ENCODE measurements at places on chromosomes 6 and 20.

GRCh38 chr20:22407237-22408193, 176.9 kb downstream of the FOXA2 start:
- no peak for DNase-seq

DNA sequence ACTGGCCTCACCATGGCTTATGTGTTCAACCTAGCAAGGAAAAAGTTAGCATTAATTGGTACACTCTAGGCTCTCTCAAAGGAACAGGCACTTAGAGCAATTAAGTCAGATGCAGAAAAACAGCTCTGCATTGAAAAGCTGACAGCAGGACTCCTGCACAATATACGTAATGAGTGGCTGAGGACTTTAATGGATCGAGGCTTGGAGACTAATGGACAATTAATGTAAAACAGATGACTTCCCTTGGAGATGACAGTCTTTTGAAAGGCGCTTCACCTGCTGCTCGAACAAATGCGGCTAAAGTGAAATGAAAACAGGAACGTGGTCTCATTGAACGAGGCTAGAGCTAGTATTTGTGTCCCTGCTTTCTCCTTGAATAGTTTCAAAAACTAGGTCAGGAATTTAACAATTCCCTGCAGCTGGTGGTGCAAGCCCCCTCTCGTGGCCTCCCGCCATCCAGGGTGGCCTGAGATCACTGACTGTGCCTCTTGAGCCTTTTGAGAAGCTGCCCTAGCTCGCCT, 137.1 kb downstream of the ELOVL4 start:
- peak; percentile 92 for DNase-seq

DNA sequence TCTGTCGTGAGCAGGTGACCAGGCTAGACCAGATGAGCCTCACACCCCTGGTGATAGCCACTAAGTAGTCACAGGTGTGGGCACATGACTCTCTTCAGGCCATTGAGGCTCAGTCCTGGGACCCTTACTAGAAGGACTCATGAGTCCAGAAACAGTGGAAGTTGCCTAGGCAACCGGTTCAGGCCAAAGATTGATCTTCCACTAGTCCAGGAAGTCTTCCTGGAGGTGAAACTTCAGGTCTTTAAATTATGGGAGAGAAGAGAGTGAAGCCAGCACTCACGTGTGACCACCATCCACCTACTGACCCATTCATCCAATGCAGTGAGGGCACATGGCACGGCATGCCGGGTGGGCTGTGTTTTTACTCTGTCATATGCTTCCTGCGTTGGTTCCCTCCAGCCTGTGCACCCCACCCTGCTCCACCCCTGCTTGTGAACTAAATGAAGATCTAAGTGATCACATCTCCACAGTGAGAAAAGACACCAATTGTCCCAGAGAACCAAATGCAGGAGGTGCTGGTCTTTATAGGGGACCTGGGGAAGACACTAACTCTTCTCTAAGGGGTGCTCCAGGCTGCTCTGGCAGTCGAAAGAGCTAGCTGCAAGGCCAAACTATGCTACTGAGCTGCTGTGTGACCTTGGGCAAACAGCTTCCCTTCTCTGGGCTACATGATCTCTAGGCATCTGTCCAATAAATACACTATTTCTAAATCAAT, 12.5 kb upstream of the STX16 start:
- DNase-seq, result no peak

GRCh38 chr6:138979365-138979764, 8.7 kb downstream of the REPS1 start:
- DNase-seq, result no peak

DNA sequence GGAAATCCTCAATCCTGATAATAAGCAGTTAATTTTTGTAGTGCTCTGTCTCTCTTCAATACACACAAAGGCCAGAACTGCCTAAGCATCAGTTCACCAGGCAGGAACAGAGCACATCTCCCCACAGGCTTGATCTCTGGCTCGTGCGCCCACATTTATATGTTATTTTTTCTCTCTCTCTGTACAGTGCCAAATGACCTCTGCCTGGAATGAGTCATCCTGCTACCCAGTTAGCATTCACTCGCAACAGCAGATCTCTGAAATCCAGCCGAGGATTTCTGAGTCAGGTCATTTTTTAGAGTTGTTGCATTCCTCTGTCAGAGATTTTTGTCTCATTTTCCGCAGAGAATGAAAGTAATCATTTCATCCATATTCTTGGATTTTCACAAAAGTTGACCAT, 107.1 kb downstream of the COL12A1 start:
- no peak for DNase-seq

DNA sequence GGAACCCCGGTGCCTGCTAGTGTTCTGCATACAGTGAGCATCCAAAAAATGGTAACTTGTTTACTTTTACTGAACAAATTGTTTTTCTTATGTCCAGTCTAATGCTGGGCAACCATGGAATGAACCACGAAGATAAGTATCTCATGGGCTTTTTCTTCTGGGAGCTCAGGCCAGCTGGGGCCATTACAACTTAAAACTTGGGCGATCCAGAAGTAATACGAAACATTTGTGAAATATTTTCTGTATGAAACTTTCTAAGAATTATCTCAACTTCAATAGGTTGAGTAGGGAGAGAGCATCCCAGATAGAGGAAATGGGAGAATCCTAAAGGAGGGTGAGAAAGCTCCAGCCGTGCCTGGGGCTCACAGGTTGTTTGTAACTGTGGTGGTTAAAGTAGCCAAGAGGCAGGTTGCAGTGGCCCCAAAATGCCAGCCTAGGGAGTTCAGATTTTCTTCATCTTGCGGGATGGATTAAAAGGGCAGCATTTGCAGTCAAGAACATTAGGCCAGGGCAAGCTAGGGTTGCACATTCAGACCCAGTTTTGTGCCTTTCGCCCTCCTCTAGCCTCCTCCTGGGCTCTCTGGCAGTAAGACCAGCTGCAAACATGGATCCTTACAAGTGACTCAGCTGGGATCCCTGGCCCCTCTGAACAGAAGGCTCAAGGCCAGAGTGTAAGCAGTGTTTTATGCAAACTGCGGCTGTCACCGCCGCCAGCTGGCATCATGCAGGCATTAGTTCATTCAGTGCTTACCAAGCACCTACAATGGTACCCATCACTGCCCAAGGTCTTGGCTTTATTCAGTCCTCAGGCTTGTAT, 41.5 kb downstream of the ELMO2 start:
- DNase-seq, result no peak

GRCh38 chr6:44631968-44632367, 244.5 kb downstream of the CDC5L start:
- DNase-seq, result no peak

DNA sequence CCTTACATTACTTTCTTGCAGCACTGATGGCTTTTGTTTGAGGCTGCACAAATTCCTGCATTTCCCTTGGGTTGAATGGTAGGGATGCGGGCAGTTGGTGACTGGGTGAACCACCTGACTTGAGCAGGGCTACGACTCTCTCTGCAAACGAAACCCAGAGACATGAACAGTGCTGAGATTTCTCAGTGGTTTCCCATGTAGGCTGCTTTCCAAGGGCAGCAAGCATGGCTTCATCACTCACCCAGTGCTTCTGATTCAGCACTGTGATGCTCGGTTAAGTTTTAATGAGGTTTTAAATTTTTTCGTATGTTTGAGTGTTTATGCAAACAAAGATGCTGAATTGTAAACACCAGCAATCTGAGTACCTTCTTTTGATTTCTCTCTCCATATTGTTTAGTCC, 127.2 kb downstream of the MTHFD1L start:
- DNase-seq, result no peak

- no peak for DNase-seq
Observed at GRCh38 chr6:137157601-137158000, 15.8 kb downstream of the IL22RA2 start.

- DNase-seq, result no peak
Observed at GRCh38 chr6:79713701-79714322, 82.7 kb downstream of the SH3BGRL2 start.

DNA sequence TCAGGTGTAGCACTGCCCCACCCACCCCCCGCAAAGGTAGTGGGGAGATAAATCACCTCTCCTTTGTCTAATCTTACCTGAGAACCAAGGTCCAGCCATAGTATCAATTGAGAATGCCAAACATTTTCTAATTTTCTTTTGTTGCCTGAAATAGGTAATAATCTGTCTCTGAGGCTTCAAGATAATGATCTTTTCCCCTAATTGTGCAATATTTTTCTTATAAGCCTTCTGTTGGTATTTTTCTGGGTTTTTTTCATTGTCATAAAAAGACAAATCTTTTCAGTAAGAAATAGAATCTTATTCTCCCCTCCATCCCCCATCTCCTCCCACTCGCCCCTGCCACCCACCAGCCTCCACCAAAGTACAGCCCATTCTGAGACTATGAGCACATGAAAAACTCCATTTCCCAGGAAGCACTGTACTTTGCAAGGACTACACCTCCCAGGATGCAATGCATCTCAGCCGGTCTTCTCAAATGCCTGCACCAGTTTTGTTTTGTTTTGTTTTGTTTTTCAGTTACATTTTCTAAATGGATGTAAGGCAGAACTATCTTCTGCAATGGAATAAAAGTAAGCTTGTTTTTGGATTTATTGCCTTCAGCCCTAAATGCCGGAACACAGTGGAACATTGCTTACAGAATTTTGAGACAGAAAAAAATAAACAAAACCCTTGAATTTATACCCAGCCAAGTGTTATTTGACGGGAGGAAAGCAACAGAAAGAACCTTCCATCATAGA, 268.0 kb downstream of the TFAP2A start:
- no peak for DNase-seq

DNA sequence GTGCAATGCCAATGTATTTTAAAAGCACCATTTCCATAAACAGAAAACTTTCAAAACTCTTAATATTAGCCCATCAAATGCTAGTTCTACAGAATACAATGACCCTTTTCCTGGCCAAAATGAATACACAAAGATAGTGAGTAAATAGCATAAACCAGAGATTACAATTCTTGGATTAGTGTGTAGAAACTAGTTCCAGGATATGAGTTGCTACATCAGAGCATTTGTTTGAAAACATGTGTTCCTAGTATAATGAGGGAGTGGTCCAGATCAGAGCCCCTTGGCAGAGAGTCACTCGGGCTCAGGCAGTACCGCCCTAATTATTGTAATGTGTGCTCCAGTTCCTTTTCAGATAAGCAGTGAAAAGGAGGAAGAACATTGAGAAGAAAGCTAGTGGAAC, 63.7 kb upstream of the COL21A1 start:
- DNase-seq, result no peak

GRCh38 chr20:63782521-63782971, 43.0 kb downstream of the SLC2A4RG start:
- no peak for DNase-seq

GRCh38 chr6:166671434-166672081, 44.5 kb upstream of the RPS6KA2 start:
- no peak for DNase-seq

GRCh38 chr6:151068761-151069312, 170.9 kb upstream of the AKAP12 start:
- no peak for DNase-seq

GRCh38 chr20:38670786-38671185, 53.5 kb upstream of the SLC32A1 start:
- no peak for DNase-seq

GRCh38 chr6:26122402-26122792, 35.2 kb downstream of the HFE start:
- DNase-seq, result no peak

- no peak for DNase-seq
Observed at GRCh38 chr20:54820392-54820791, 345.0 kb downstream of the DOK5 start.

DNA sequence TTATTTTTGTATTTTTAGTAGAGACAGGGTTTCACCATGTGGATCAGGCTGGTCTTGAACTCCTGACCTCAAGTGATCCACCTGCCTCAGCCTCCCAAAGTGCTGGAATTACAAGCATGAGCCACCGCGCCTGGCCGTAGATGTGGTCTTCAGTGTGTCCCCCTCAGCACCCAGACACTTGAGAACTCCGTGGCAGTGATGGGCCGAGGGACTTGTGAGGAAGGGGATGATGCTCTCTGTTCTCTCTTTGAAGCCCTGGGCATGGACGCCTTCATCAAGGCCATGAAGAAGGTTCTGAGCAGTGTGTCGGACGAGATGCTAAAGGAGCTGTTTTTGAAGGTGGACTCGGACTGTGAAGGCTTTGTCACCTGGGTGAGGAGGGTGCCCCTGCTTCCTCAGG, 16.9 kb downstream of the EFCAB8 start:
- DNase-seq, result no peak
